ENCODE measurements at places on chromosomes 2 and 18.

DNA sequence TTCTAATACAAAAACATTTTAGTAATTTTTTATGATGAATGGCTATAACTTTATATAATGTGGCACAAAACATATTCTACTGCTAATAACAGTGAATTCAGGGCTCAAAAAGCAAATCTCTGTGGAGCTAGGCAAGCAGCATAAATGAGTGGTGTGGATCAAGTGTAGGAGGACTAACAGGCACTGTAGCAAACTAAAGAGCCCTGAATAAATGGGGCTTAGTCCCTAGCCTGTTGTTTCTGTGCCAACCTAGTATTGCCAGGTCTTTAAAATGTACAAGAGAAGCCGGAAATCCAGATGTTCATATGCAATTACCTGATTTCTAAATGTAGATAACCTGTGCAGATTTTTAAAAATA is 18.5 kb downstream of the REL start:
- ATAC-seq, result peak; percentile 60

DNA sequence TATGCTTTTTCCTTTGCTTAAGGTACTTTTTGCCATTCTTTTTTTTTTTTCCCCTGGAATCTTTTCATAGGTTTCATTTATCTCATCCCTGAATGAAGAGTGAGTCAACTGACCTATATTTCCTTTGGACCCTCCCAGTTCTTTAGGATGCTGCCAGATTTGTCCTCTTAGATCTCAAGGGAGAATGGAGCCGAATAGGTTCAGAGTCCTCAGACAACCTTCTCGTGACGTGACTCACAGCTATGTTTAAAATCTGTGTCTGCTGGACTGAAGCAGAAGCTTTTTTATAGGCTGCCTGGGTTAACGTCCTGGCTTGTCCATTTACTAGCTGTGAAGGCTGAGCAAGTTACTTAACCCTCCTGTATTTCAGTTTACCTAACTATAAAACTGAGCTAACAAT is 358.6 kb downstream of the DLGAP1 start:
- no peak for ATAC-seq

DNA sequence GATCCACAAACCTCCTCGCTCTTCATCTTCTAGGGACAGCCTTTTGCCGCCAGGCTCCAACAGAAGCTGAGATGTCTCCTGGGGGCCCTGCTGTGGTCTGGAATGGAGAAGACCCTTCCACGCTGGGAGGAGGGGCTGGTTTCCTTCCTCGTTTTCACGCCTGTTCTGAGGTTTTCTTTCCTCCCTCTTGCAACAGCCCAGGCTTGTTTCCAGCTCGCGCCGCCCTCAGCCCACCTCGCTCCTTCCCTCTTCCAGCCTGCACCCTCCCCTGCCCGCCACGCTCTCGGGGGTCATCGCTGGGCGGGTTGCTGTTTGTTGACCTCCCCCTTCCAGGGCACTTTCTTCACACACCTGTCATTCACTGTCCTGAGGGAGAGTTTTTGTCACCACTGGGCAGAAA is 55.4 kb downstream of the VAPA start:
- ATAC-seq, result no peak

- no peak for ATAC-seq
Measured at GRCh38 chr2:207252979-207253645, 87.4 kb upstream of the KLF7 start.

GRCh38 chr2:75166491-75166890 is 32.8 kb downstream of the TACR1 start:
- no peak for ATAC-seq

DNA sequence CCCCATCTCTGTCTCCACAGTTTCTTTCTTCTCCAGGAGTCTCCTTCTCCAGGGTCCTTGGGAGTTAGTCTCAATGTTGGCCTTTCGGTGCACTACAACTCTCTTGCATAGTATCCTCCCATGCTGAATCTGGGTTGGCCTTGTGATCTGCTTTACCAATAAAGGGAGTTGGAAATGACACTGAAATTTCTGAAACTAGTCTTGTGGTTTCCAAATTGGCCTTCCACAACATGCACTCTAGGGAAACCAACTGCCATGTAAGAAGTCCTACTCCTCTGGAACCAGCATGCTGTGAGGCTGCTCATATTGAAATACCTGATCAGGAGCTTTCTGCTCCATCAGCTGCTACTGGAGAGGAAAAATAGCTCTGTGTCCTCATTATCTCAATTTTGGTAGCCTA is 9.9 kb upstream of the ABHD3 start:
- no peak for ATAC-seq

- no peak for ATAC-seq
Measured at GRCh38 chr2:8159966-8160603, 521.8 kb upstream of the ID2 start.

DNA sequence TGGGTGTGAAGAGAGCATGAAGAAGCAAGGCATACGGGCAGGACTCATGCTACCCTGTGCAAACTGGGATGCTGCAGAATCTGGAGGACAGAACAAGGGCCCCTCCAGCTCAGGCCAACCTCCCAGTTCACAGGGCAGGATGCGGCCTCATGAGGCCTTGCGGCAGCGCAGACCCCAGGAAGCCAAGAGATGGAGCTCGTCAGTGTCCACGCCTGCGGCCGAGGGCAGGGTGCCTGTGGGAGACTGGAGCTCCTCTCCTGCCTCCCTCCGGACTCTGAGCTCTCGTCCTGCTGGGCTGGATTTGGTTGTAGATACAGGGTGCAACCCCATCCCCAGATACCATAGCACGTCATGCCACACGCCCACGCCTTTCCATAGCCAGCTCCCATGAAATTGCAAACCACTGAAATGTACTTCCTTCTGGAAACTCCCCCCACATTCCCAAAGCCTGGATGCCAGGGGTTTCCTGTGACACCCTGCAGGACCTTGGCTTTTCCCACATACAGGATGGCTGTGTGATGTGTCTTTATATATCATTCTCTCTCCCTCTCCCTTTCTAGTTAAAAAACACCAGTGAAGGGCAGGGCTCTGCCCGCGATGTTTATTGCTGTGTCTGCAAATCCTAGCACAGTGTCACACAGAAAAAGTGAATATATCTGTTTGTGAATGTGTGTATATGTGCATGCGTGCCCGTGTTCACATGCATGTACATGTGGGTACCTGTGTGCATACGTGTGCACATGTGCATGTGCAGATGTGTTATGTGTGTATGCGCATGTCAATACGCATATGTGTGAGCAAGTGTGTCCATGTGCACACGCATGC is 12.3 kb upstream of the SNTG2 start:
- ATAC-seq, result no peak

DNA sequence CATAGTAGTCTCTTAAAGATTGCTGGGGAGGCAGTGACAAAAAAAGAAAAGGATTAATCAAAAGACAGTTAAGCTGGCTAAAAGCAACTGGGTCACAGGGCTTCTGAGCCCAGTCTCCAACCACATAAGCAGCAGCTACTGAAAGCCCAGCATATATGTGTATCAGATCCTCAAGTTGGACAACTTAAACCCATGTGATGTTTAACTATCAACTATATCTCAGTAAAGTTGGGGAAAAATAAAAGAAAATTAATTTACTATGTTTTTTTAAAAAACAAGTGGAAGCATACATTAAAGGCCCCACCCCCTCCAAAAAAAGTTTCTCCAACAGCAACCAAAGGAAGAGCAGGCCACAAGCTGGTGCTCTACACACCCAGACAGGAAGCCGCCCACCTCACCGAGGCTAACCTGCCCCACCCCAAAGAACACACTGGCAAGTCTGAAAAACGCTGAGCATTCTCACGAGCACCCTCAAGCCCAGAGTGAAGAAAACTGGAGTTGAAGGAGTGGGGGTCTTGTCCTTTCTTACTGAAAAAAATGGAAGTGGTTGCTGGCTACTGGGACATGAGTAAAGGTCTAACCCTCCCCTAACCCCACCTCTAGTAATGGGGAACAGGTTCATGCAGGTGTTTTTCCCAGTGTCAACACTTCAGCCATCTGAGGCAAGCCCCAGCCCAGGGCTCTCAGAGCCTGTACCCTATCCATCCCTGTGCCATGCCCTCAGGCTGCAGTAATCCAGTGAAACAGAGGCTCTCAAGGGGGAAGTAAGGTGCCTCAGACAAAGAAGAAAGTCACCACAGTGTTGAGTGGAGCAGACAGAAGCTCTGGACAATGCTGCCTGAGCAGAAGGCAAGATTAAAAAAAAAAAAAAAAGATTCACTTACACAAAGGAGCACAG is 106.3 kb downstream of the GYPC start:
- no peak for ATAC-seq

DNA sequence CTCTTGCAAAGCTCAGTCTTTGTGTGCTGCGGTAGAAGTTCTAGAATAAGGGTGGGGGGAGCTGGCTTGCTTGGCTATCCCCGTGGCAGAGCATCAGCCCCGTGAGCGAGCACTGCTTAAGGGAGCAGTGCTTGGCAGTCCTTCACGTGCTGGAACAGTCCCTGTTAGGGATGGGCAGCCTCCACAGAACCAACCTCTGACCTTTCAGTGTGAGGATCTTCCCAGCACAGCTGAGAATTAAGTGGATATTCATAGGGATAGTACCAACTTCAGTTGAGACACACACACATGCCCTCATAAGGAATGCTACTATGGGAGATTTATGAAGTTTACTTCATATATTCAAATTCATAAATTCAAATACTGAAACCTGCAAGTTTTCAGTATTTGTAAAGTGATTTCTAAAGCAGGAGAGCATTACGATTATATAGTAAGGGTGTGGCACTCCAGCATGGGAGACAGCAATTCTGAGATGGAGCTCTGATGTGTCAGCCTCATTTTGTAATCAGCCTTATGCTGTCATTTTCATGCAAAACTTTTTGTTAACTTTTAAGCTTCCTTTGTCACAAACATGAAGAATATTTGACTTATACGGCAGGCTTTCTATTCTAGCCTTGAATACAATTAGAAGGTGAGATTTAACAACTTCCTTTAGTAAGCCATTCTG is 39.5 kb downstream of the ATP9B start:
- ATAC-seq, result no peak

DNA sequence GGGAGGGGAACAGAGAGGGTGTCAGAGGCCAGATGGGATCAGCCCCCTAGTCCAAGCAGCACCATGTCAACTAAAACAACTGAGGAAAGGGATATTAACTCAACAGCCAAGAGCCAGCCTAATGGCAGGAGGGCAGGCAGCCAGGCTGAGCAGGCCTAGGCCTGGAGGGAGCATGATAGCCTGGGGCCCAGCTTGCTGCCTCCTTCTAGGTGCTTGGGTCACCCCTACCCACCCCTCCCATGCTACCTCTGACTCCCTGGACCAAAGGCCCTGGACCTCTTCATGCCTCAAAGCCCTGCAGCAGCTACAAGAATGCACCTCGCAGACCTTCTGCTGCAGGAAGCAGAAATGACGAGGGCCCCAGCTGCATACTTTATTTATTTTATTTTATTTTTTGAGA is 22.1 kb upstream of the TNS1 start:
- no peak for ATAC-seq

GRCh38 chr2:151078889-151079288 is 182.8 kb downstream of the RBM43 start:
- ATAC-seq, result no peak

GRCh38 chr2:36727550-36727949 is 31.0 kb downstream of the VIT start:
- no peak for ATAC-seq

- no peak for ATAC-seq
Measured at GRCh38 chr2:109386004-109386695, 227.6 kb downstream of the SEPTIN10 start.

GRCh38 chr2:224211791-224212190 is 172.7 kb upstream of the SERPINE2 start:
- ATAC-seq, result no peak

- ATAC-seq, result no peak
Measured at GRCh38 chr2:75356865-75357264, 157.5 kb upstream of the TACR1 start.

GRCh38 chr18:34738175-34738894 is 28.2 kb downstream of the DTNA start:
- no peak for ATAC-seq

DNA sequence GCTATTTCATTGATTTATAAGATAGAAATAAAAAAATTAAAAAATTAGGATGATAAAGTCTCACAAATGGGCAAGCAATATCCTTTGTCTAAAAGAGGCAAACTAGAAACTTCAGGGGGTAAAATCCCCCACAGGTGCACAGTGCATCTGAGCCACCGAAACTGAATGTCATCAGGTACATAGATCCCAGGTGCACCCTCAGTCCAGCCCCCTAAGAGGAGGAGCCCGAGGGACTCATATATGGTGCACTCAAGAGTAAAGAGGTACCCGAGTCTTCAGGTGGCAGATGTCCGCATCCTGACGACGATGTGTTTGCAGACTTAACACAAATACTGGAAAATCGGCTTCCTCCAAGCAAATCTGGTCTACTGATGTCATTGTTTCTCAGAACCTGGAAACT is 11.3 kb downstream of the QPCT start:
- no peak for ATAC-seq

DNA sequence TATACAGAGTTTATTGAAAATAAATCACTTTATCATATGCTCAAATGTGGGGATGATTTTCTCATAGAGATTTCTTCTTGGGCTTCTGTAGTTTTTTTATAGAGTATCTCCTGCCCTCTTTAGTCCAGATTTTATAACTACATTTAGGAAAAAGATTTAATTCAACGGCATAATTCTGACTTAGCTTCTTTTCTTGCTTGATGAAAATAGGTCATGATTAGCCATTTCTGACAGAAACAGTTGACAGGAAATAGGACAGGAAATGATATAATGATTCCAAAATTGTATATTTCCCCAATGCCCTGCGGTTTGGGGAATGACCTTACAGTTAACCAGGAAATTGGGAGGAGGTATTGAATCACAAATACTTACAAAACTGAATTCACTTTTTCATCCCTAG is 1531.9 kb upstream of the ACVR2A start:
- ATAC-seq, result no peak

DNA sequence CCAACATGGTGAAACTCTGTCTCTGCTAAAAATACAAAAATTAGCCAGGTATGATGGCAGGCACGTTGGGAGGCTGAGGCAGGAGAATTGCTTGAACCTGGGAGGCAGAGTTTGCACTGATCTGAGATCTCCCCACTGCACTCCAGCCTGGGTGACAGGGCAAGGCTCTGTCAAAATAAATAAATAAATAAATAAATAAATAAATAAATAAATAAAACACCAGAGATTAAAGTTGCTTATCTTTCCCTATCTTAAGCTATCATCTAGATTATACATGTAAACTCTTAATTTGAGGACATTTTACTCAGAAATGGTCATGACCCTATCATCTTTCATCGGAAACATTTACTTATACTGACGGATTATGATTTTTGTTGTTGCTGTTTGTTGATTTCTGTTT is 373.2 kb downstream of the GALNT13 start:
- ATAC-seq, result no peak

DNA sequence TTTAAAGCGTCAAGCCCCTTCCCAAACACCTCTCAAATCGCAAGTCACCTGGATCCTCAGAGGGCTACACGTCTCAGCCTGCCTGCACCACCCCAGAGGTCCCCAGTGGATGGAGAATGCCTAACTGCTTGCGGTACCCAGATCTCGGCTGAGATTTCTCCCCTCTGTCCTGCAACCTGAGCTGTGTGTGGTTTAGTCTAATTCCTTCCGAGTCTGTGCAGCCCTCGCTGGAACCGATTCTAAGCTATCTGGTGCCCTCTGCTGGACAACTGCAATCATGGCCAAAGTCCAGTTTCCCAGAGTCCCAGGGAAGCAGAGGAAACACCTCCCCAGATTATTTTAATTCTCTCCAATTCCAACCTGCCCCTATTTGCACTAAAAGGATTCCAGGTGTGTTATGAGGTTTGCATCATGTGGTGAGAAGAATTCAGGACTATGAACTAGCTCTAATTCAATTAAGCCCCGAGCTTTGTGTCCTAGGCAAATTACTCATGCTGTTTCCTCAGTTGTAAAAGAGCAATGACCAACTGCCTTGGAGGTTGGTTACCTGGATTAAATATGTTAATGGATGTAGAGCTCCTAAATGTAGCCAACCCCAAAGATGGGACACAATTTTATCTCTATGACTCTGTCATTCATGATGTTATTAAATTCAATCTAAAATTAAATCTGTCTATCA is 276.1 kb upstream of the NCKAP5 start:
- peak; percentile 38 for ATAC-seq

All from activated CD4-positive, CD25-positive, alpha-beta regulatory T cell treated with anti-CD3 and anti-CD28 coated beads, Interleukin-2, amount 50 U/mL, for 24 hours (primary cell).